ENCODE measurements at places on chromosomes 11 and 22.

DNA sequence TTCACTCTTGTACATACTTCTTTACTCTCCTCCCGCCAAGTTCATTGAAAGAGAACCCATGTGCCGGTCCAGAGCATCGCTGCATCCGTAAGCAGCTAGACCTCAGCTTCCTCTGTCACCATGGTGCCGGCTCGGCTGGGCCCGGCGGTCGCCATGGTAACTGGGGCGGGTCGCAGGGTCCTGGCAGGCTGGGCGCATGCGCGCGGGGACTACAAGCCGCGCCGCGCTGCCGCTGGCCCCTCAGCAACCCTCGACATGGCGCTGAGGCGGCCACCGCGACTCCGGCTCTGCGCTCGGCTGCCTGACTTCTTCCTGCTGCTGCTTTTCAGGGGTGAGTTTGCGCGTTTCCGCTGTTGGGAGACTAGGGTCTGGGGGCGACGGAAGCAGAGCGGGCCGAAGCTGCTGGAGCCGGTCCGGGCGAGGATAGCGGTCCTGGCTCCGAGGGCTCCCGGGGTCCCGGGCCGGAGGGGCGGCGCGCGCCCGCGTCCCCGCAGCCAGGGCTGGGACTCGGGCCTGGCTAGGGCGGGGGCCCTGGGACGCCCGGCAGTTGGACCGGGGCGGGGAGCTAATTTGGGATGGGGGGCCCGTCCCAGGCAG is at the start of gene JAM3:
Gene JAM3, plus strand, starts transcription at position 244 of the 597 bp plus-strand sequence. Its CDS starts 12 bp downstream, at position 256.
- peak; percentile 94 for DNase-seq

- DNase-seq: no peak
These were observed 59.5 kb downstream of the FAM168A start for GRCh38 chr11:73538381-73538872.

DNA sequence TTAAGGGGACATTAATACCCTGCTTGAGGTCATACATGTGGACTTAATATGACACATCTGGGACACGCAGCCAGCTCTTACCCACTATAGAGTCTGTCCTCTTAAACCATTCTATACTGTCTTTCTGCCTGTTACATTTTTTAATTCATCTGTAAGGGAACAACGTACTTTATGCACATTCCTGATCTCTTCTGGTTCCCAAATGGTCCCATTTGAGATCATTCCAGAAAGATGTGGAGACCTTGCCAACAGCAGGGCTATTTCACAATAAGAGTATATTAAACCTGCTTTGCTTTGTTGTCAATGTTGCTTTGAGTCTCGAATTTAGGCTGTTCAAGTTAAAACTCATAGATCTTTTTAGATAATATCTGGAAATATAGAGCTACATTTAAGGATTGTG is 332.2 kb upstream of the RAG2 start:
- DNase-seq: no peak

GRCh38 chr11:13761250-13761649 is 92.8 kb downstream of the FAR1 start:
- no peak for DNase-seq

DNA sequence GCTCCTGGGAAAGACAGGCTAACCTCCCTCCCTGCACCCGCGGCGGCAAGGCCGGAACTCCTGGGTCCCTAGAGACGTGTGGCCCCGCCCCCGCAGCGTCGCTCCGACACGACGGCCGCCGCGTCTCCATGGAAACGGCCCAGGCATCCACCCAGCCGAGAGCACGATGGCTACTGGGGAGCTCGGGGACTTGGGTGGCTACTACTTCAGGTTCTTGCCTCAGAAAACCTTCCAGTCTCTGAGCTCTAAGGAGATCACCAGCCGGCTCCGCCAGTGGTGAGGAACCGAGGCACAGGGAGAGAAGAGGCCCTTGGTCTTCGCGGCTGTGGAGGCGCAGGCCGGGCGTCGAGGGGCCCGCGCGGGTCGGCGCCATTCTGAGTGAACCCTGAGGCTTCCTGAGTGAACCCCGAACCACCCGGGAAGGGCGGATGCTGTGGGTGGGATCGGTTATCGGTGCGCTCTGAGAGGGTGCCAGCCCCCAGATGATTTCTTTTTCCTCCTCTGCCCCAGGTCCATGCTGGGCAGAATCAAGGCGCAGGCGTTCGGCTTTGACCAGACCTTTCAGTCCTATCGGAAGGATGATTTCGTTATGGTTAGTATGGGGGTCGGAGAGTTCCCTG is at the start of gene CFAP300:
Gene CFAP300, plus strand, starts transcription at position 133 of the 620 bp plus-strand sequence. Its CDS starts 34 bp downstream, at position 167.
- DNase-seq: peak; percentile 2

GRCh38 chr11:43197379-43197778 is 114.4 kb upstream of the API5 start:
- no peak for DNase-seq

DNA sequence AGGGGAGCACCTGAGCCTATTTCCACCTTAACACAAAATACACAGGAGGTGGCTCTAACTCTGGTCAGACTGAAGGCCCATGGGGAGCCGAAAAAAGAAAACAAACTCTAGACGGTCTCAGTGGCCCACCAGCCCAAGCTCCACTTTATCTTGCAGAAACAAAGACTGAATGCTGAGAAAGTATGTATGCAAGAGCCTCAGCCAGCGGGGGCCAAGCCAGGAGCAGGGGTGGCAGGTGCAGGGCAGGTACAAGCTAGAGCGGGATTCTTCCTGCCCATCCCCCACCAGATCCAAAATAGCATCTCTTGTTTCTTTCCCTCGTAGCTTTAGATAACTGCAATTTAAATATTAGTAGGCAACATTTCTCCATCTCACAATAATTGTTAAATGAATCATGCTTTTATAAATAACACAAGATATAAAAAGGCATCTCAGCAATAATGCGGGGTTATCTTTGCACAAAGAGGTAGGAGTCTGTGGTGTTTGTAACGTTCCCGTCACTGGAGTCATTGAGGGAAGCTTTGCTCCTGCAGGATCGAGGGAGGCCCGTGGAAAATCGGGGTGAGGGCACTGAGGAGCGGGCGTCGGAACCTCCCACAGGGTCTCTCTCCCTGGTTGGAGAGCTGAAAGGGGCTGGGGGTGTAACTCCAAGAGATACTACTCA is 418.0 kb downstream of the SHANK2 start:
- DNase-seq: no peak

DNA sequence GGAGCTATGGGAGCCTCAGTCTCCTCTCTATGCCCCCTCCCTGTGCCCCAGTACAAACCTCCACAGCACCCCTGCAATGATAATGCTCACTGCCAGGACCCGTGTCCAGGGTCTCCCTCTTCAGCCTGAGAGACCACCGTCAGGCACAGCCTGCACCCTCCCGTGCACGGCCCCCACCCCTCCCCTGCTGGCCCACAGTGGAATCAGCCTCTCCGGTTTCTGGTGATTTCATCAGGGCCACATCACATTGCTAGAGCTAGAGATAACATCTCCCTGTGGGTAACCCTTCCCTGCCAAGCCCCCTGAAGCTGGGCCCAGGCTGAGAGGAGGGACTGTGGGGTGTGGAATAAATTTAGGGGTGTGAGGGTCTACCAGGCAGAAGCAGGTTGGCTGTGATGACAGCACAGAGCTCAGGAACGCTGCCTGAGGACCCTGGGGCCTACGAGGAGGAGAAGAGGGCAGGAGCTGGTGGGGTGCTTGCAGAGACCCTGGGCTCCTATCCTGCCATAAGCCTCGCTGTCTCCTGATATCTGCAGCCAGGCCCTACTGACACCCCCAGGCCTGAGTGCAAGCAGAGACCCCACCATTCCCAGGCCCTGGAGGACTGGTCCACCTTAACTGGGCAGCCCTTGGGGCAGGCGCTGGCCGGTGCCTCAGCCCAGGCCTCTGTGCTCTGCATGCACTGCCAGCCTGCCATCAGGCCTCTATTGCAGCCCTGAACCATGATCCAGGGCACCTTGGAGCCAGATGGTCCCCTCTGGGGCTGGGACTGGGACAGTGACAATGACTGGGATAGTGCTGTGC is at the start of gene KLHDC7B:
Gene KLHDC7B, plus strand, starts transcription at position 378 of the 804 bp plus-strand sequence. Its CDS starts 345 bp downstream, at position 723.
- no peak for DNase-seq

GRCh38 chr11:116258821-116259220 is 514.0 kb downstream of the BUD13 start:
- DNase-seq: no peak

GRCh38 chr22:37241351-37242142 is 2.5 kb downstream of the RAC2 start:
- no peak for DNase-seq

- DNase-seq: no peak
These were observed 53.3 kb downstream of the PPFIA1 start for GRCh38 chr11:70323806-70324205.

- DNase-seq: no peak
These were observed 10.6 kb upstream of the GAB2 start for GRCh38 chr11:78428266-78428636.

DNA sequence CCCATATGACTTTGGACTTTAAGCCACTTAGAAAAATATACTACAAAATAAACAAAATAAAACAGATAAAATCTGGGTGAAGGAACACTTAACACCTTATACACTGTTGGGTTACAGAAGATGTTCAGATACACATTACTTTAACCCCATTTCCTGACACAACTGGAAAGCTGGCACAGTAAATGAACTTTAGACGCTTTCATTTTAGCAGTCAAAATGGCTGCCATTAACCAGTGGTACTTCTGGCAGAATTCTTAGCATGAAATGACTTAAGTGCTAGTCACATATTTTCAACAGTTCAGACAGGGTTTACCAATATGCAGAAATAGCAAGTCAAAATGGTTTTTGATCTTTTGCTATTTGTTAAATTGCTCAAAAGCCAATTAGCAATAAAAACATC is 37.9 kb downstream of the PIK3C2A start:
- DNase-seq: no peak

GRCh38 chr22:23762842-23763578 is at the start of gene C22orf15:
TSS of gene C22orf15 (plus strand) at chr22:23762990. CDS start at chr22:23763307, 317 bp downstream.
- no peak for DNase-seq

- DNase-seq: no peak
These were observed 27.0 kb downstream of the MYO7A start for GRCh38 chr11:77155082-77155475.

DNA sequence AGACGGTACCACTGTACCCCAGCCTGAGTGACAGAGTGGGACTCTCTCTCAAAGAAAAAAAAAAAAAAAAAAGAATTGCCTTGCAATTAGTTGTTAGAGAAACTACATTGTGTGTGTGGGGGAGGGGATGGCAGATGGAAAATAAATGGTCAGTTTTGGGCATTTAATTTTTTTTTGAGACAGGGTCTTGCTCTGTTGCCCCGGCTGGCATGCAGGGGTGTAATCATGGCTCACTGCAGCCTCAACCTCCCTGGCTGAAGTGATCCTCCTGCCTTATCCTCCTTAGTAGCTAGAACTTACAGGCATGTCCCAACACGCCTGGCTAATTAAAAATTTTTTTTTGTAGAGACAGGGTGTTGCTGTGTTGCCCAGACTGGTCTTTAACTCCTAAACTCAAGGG is 36.4 kb downstream of the WEE1 start:
- DNase-seq: no peak

DNA sequence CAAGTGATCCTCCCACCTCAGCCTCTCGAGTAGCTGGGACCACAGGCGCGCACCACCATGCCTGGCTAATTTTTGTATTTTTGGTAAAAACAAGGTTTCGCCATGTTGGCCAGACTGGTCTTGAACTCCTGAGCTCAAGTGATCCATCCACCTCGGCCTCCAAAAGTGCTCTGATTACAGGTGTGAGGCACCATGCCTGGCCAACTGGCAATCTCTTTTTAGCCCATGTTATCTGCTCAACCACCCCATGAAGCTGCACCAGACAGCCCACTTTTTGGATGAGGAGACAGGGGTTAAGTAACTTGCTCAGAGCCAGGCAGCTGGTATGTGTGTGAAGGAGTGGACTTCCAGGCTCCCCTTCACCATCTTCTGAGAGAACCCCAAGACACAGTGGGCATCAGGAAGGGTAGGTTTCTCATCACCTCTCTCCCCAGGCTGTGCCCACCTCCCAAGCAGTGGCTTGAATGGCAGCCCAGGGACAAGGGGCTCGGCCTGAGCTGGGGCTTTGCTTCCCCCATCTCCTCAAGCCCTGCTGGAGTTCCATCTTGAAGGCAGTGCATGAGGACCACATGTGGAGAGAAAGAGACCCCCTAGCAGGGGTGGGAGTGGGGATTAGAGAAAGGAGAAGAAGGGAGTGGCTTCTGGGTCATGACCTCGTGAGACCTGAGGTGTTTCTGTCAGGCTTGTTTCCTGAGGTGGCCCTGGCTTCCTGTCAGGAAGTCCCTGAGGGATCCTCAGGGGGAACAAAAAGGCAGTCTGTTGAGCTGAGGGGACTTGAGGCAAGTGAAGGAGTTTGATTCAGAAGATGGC is 87.5 kb upstream of the PARVA start:
- DNase-seq: no peak

GRCh38 chr11:61921446-61921845 is 4.1 kb upstream of the RAB3IL1 start:
- no peak for DNase-seq

- DNase-seq: no peak
These were observed 22.6 kb downstream of the IZUMO1R start for GRCh38 chr11:94326947-94327346.

GRCh38 chr22:45453764-45454163 is 40.3 kb downstream of the RIBC2 start:
- no peak for DNase-seq

DNA sequence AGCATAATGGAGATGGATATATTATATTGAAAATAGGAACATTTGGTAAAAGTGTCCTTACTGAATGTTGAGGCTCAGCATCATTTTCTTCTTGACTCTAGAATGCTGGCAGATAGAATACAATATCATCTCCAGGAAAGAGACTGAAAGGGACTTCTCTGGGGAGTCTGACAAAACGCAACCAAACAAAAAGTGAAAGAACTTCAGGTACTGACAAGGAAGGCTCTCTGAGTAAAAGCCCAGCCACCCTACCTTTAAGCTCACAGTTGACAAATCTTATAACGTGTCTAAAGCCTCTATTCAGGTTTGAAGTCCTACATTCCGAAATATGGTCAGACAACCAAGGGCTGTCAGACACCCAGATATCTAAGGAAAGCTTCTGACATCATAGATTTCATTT is 590.8 kb downstream of the SOX6 start:
- no peak for DNase-seq

- DNase-seq: no peak
These were observed 103.4 kb upstream of the NECTIN1 start for GRCh38 chr11:119832202-119832935.

GRCh38 chr22:49525801-49526535 is 301.7 kb downstream of the BRD1 start:
- DNase-seq: no peak

DNA sequence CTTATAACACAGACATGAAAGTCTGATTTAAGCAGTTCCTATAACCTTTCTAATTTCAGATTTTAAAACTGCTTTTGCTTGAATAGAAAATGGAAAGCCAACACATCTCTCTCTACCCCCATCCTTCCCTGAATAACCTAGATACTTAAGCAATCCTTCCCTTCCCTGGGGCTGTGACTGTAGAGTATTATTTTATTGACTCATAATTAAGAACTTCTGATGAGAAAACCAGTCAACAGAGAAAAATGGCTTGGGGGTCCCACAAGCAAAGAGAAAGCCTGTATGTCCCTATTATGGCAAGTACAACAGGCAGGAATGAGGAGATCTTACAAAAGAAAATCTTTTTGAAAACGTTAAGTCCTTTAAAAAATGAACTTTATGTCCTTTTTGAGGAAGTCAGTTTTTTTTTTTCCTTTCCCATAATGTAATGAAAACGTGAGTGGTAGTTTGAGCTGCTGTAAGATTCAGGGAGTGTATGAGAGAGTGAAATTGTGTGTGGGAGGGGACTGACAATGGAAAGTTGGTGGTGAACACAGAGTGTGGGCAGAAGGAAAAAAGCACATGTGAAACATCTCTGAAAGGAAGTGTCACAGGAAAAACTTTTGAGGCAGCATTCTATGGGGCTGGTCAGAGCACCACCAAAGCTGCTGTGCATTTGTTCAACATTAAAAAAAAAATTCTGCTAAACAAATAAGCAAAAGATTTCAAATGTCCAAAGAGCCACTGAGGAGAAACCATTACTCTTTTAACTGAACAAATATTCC is 154.6 kb downstream of the MAML2 start:
- DNase-seq: no peak
